ENCODE measurements at places on chromosomes 1 and 21.
A peak's percentile ranks its signal among the peaks of the same experiment; 100 is the strongest.

- DNase-seq = peak; percentile 67
These were observed 31.9 kb downstream of the MTARC1 start for GRCh38 chr1:220818421-220819173.

GRCh38 chr21:45447821-45448220 is 42.9 kb downstream of the COL18A1 start:
- DNase-seq = no peak

- peak; percentile 91 for DNase-seq
These were observed at the start of gene PDPN for GRCh38 chr1:13583595-13583965. TSS of gene PDPN (plus strand) at chr1:13583832. CDS start at chr1:13584034, 202 bp downstream.

DNA sequence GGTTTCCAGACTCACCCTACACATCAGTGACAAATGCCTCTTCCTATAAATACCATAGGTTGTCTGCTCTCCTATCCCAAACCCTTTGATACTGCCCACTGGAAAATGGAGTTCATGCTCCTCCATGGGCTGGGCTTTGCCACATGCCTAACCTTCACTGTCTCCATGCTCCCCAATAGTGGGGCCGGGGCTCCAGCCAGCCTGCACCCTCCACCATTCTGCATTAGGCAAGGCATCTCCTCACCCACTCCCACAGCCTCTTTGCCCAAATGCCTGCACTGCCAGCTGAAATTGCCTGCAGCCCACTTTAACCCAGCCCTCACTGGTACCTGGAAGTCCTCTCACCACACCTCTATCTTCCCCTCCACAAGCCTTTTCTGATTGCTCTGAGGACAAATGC is 18.2 kb upstream of the MPZL1 start:
- DNase-seq = no peak

DNA sequence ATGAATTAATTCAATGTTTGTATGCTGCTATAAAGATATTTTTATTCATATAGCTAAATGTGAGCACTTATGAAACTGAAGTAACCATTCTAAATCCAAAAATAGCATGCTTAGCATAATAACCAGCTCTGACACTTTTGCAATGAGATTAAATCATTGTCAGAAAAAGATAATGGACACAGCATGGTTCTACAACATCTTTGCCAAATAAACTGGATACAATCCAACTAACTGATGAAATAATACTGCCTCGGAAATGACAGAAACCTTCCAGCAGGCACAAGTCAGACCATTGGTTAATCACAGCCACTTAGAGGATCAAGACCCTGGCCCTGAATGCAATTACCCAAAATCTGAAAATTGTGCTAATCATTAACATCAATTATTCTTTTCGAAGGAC is 592.7 kb upstream of the ADGRL4 start:
- DNase-seq = no peak

- DNase-seq = no peak
These were observed 11.0 kb upstream of the USH2A start for GRCh38 chr1:216434232-216434631.

GRCh38 chr1:22225858-22226589 is 83.1 kb upstream of the WNT4 start:
- DNase-seq = peak; percentile 62

- DNase-seq = no peak
These were observed 6.5 kb upstream of the FAAP20 start for GRCh38 chr1:2201062-2201461.

- peak; percentile 83 for DNase-seq
These were observed 1.1 kb downstream of the GABPA start for GRCh38 chr21:25735646-25736597.

DNA sequence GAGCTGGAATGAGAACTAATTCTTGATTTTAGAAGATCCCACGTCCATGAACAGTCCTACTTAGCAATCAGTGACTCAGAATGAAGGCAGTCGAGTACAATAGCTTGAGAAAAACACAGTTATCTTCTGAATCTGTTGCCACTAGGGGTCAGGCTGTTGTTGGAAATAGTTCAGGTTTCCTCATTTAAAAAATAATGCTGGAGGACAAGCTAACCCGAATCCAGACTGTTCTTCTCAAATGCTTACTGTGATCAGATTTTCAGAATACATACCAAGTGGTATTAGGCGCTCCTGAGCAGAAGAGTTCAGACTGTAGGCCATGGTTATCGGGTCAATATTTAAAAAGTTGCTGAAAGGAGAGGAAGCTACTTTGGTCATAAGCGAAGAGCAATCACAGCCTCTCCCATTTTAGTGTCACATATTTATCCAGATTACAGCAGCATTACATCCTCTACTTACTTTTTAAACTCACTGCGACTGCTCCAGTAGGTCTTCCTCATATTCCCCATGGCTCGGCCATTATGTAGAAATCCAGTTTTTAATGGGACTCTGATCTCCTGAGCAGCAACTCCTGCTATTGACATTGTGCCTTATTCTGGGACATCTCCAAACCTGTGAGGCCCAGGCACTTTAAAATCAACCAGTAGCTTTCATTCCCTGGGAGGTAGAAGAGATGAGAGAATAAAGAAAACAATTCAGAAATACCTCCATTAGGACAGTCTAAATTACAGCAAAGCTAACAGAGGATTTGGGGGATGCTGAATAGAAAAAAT is 10.9 kb downstream of the ERRFI1 start:
- peak; percentile 86 for DNase-seq

DNA sequence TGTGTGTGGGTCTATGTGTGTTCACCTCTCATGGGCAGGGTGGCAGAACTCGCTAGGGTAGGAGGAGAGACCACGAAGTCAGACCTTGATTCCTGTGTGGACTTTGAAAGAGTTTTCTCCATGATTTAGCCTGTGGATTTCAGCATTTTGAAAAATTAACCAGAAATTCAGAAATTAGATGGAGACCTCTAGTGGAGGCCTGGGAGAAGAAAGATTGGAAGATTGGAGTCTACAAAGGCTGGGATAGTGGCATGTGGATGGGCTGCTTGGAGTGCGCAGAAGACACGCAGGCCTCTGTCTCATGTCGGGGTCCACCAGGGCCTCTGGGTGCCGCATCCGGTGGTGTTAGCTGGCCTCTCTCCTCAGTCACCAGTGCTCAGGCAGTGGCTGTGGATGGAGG is 18.9 kb upstream of the IGSF5 start:
- DNase-seq = no peak

DNA sequence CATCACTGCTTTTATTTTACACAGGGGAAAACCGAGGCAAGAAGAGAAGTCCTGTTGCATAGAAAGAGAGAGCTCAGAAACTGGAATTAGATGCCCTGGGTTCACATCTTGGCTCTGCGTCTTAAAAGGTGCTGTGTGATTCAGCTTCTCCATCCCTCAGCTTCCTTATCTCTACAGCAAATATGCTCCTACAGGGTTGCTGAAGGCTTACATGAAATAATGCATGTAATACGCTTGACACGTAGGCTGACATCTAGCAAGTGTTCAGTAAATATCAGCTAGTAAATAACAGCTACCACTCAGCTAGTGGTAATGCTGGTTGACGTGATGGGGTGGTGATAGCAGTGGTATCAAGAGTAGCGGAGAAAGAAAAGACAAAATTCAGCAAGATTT is 77.1 kb upstream of the CD55 start:
- no peak for DNase-seq

DNA sequence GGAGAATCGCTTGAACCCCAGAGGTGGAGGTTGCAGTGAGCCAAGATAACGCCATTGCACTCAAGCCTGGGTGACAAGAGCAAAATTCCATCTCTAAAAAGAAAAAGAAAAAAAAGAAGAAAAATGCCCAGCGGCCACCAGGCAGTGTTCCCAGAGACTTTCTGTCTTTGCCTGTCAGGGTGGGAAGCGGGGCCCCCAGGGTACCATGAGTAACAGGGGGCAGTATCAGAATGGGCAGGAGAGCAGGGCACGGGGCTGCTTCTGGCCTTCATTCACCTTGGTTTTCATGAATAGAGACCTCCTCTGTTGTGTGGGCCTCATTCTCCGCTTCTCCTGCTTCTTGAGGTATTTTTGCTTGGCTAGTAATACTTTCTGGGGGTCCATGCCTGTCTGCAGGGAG is 20.4 kb downstream of the SLC26A9 start:
- DNase-seq = no peak

GRCh38 chr1:28247612-28248272 is 11.6 kb upstream of the SESN2 start:
- DNase-seq = no peak

- DNase-seq = peak; percentile 53
These were observed 777 bp downstream of the LRRC41 start for GRCh38 chr1:46302641-46303037.

DNA sequence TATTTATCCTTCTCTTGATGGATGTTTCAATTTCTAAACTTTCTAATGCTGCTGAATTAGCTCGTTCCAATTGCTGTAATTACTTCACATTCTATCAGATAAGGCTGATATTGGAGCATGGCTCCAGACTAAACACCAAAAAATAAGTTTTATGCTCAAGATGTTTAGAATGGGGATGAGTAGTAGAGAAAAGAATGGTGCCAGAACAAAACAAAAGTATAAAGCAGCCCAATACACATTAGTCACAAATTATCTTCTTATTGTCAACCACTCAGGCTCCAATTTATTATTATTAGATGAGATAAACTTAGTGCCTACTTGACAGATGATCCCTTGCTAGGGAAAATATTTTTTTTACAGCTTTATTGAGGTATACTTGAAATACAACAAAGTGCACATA is 21.8 kb downstream of the ATPAF1 start:
- DNase-seq = no peak

- no peak for DNase-seq
These were observed 1.2 kb downstream of the GPR52 start for GRCh38 chr1:174448974-174449373.

- DNase-seq = no peak
These were observed 1.8 kb downstream of the TMEM81 start for GRCh38 chr1:205082431-205082830.

DNA sequence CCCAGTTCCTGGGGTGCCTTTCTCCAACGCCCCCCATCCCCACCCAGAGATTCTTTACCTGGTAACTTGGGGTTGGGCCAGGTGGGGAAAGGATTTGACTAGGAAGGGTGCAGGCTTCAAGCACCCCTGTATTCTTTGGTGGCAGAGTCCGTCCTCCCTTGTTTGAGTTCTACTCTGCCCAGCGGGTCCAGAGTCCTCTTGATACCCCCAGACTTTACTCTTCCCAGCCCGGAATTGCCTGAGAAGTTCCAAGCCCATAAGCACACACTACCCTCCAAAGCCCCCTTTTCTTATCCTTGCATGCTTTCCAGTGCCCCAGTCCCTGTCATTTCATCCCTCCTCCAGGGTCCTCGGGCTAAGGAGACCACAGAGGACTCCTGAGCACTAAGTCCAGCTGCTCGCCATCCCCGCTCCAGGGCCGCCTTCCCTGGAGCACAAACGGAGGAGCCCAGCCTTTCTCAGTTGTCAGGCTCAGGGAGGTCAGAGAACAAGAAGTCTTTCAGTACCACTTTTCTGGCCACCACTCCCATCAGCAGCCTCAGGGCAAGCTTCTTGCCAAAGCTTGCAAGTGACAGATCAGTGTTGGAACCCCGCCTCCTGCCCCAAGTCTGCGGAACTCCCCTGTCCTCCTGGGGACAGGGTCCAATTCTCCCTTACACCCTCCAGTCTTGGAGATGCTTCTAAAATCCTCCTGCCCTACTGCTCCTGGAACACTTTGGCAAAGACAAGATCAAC is 12.2 kb downstream of the SLC45A3 start:
- DNase-seq = no peak

GRCh38 chr1:37676281-37677142 is 15.8 kb upstream of the CDCA8 start:
- DNase-seq = no peak

DNA sequence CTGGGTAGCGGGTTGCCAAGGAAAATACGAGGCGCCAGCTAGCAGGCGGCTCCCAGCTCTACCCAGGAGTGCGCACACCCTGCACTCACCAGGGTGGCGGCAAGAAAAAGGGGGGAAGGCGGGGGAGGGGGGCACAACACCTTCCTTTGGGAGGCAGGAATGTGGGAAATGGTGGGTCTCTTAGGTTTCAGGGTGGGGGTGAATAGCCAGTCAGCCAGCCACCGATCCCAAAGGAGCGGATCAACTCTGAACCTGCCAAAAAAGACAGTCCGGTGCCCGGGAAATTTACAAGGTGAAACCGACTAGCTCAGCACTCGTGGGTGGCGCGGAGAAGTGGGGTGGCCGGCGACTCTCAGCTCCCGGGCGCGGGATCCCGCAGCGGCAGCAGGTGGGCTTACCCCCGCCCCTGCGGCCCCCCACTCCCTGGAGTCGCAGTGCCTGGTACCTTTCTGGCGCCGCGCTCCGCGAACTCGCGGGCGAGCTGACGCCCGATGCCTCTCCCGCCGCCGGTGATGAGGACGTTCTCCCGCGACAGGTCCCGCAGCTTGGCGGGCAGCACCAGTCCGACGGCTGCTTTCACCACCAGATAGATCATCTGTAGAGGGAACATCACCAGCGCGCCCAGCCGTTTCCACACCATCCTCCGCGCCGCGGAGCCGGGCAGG is 1.2 kb downstream of the DHRS3 start:
- DNase-seq = no peak

GRCh38 chr1:103156966-103157365 is 48.6 kb upstream of the COL11A1 start:
- no peak for DNase-seq

- no peak for DNase-seq
These were observed 207.0 kb downstream of the TTLL7 start for GRCh38 chr1:83791821-83792437.

DNA sequence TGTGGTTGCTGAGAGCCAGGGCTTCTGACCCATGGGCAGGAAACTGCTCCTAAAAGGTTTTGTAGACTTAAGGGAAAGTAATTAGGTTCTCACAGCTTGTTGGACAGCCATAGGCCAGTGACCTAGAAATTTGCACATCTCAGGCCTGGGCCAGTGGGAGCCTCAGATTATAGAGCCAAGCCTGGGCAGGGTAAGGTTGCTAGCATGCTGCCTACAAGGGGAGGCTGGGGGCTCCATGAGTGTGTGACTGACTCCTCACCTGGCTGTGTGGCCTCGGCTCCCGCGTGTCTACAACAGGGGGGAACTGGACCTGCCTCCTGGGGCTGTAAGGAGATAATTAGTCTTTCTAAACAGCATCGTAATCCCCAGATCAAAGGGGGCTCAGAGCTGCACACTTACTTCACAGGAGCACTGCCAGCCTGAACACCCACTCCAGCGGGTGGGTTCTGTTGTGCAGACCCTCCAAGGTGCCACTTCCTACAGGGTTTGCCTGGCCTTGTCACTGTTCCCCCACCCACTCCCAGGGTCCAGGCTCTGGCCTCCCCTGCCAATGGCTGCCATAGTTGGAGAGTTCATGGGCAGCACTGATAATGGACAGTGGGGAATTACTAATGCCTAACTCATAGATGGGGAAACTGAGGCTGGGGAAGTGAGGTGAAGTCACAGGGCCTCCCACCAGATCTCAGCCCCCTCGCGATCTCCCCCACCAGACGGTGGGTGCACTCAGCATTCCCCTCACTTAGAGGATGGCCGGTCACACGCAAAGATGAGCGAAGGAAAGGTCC is 230.4 kb upstream of the TMEM51 start:
- DNase-seq = no peak

- DNase-seq = no peak
These were observed 6.4 kb downstream of the CTPS1 start for GRCh38 chr1:40985875-40986274.

DNA sequence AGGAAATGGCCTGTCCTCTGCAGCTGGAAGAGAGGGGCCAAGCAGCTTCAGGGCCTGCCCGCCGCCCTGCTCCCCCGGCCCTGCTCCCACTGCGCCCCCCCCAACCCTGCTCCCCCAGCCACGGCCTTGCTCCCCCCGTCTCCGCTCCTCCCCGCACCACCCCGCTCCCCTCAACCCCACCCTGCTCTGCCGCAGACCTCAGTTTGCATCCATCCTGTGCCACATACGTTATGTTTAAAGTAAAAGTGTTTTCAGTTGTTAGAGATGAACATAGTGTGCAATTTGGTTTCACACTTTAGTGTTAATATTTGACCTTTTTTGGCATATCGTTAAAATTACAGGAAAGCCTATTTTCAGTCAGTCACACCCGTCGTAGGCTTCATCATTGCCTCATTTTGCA is 34.1 kb upstream of the DIP2A start:
- no peak for DNase-seq
